Activated T-cell treated with anti-CD3 and anti-CD28 coated beads, Interleukin-2, amount 50 U/mL, for 72 hours (primary cell): ENCODE measurements at places on chromosomes 6 and 20. TPM values are rescaled to one million over a fixed set of nuclear protein-coding genes. Genes with fewer than 3 reads are reported as not detected.

Gene C4B
- total RNA-seq = 6.4 TPM

Gene TRIM40
- not detected for total RNA-seq

Gene RAB32
- total RNA-seq = 0.39 TPM

Gene COL9A1
- total RNA-seq = not detected

Gene NKX2-4
- total RNA-seq = not detected

Gene SLC32A1
- not detected for total RNA-seq

Gene SLA2
- 44.9 TPM for total RNA-seq

Gene PAK1IP1
- 21.7 TPM for total RNA-seq

Gene NNAT
- total RNA-seq = 0.93 TPM

Gene DYNLT2
- total RNA-seq = 2.7 TPM

Gene OPN5
- total RNA-seq = not detected

Gene RIMS1
- not detected for total RNA-seq

Gene EYA4
- total RNA-seq = not detected

Gene BPIFA1
- total RNA-seq = not detected

Gene TNFRSF6B
- total RNA-seq = 1.2 TPM

Gene DSP
- total RNA-seq = 0.32 TPM

Gene DLL1
- total RNA-seq = 2.3 TPM

Gene COQ3
- total RNA-seq = 7.0 TPM

Gene ARHGAP40
- not detected for total RNA-seq

Gene KCNQ2
- total RNA-seq = 0.65 TPM

Gene CTAGE9
- total RNA-seq = not detected

Gene SLC35D3
- total RNA-seq = not detected

Gene RSPO3
- not detected for total RNA-seq

Gene MEP1A
- not detected for total RNA-seq

Gene TRAPPC3L
- not detected for total RNA-seq

Gene MMP24
- total RNA-seq = not detected

Gene KCNK5
- total RNA-seq = 14.7 TPM

Gene BMP7
- 0.31 TPM for total RNA-seq

Gene TUBB2B
- total RNA-seq = not detected

Gene PKIG
- total RNA-seq = 13.6 TPM

Gene TREML2
- 8.8 TPM for total RNA-seq

Gene ASIP
- not detected for total RNA-seq

Gene DDO
- total RNA-seq = not detected

Gene RPP40
- 8.2 TPM for total RNA-seq

Gene PPP1R3G
- 0.05 TPM for total RNA-seq

Gene PTK6
- 0.97 TPM for total RNA-seq

Gene C20orf141
- not detected for total RNA-seq

Gene MOCS3
- 4.1 TPM for total RNA-seq

Gene ZBTB46
- 2.7 TPM for total RNA-seq

Gene BHLHE23
- total RNA-seq = not detected

Gene F13A1
- total RNA-seq = not detected

Gene RFX6
- not detected for total RNA-seq

Gene SAMD3
- total RNA-seq = 3.8 TPM

Gene RWDD2A
- 2.8 TPM for total RNA-seq

Gene SLC24A3
- not detected for total RNA-seq

Gene LCA5
- total RNA-seq = 0.23 TPM

Gene EYS
- not detected for total RNA-seq

Gene SIM1
- total RNA-seq = not detected

Gene ZNF165
- total RNA-seq = 6.1 TPM

Gene SOX4
- total RNA-seq = 1.9 TPM

Gene PPP2R5D
- 60.5 TPM for total RNA-seq

Gene KCNQ5
- total RNA-seq = 6.1 TPM

Gene FAM162B
- not detected for total RNA-seq

Gene OXT
- total RNA-seq = 1.8 TPM

Gene TSPO2
- total RNA-seq = not detected

Gene HSD17B8
- 36.0 TPM for total RNA-seq

Gene PLCB1
- 3.4 TPM for total RNA-seq

Gene NANP
- total RNA-seq = 4.3 TPM

Gene LTV1
- total RNA-seq = 19.9 TPM
